ENCODE measurements at places on chromosomes 1 and 21.

GRCh38 chr21:21463456-21463855 lies 465.2 kb downstream of the NCAM2 start:
- no peak for DNase-seq

- DNase-seq, result peak; percentile 60
Observed at GRCh38 chr1:150066838-150067183, 765 bp upstream of the VPS45 start.

GRCh38 chr1:119594376-119594775 lies 53.7 kb downstream of the ZNF697 start:
- no peak for DNase-seq

GRCh38 chr1:110787328-110788071 lies 85.4 kb upstream of the CD53 start:
- DNase-seq, result peak; percentile 57

GRCh38 chr1:9890224-9890731 lies 19.8 kb downstream of the CTNNBIP1 start:
- no peak for DNase-seq

DNA sequence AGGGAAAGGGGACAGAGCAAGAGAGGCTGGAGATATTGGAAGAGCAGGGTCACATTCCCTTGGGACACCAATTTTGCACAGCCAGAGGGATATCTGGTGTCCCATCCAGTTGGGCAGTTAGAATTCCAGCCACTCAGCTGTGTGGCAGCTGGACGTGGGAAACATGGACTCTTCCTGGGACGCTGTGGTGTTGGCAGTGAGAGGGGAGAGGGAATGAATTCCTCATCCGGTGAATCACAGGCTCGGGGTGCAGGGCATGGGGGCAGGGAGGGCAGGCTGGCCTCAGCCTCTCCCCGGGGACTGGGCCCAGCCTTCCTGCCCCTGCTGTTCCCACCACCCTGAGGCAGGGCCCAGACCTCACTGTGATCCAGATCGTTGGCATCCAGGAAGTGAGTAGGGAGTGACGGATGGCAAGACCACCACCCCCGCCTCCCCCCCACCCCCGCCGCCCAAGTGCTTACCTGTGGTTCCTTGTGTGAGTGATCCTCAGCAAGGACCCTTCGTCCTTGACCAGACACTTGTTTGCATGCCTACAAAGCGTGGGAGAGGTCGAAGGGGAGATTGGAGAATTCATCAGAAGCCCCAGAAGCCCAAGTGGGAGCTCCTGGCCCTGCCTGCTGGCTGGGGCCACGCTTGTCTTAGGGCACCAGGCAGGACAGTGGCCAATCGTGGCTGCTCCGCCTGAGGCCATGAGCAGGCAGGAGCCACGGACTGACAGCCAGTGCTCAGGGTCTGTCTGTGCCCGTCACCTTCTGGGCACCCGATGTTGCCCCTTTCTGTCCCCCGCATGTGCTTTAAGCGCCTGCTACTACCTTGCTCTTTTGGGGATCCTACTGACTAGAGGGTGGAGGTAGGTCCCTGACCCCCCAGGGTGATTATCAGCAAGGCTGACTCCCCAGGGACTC lies 8.7 kb downstream of the WNT3A start:
- DNase-seq, result no peak

DNA sequence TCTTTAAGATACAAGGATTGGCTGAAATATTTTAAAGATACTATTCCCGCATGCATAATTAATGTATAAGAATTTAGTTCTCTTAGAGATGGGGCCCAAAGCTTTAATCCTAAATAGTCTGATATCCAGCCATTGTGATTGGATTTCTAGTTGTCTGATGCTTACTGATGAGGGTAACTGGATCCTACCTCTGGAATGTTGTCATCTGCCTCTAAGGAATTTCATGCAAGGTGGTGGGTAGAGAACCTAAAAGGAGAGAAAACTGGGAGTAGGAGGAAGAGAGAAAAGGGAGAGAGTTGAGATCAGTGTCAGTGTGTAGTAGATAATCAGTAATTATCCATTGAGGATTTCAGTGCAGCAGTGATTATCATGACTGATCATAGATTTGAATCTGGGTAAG lies 295.5 kb downstream of the KCNT2 start:
- no peak for DNase-seq

GRCh38 chr1:1020000-1020404 lies at the start of gene AGRN:
AGRN (plus strand) TSS chr1:1020120; CDS start chr1:1020173, 53 bp downstream.
- no peak for DNase-seq

GRCh38 chr1:206690516-206690915 lies 5.8 kb downstream of the MAPKAPK2 start:
- DNase-seq, result no peak

DNA sequence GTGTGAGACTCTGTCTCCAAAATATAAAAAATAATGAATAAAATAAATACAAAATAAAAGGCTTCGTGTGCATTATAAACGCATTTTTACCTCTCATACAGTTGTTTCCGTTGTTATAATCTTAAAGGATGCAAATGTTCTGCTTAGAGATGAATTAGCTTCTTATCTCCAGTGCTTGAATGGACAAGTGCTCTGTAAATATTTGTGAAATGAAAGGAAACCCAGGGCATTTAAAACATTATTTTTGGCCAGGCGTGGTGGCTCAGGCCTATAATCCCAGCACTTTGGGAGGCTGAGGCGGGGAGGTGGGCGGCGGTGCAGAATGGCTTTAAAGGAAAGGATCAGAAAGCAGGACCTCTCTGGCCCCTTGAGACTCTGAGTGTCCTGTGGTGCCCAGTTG lies 94.5 kb downstream of the HUNK start:
- DNase-seq, result no peak

DNA sequence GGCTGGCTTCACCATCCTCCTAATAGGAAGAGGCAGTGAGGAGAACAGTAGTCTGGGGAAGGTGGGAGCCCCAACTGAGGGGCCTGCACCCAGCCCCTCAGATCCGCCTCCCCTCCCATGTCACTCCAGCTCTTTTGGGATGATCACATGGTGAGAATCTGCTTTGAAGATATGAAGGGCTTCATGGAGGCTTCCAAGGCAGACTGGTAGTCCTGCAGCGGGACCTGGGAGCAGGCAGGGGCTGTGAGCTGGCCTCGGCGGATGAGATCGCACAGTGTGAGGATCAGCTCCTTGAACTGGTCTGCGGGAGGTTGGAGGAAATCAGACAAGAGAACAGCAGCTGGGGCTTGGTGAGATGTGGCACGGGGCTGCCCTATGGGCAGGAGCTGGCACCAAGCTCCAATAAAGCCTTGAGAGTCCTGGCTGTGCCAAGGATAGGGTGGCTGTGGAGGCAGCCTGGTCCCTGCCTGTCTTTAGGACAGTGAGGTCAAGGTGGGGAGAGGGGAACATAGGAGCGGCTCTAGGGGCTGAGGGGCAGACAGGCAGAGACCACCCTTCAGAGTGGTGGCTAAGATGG lies 12.3 kb upstream of the SRSF4 start:
- no peak for DNase-seq

DNA sequence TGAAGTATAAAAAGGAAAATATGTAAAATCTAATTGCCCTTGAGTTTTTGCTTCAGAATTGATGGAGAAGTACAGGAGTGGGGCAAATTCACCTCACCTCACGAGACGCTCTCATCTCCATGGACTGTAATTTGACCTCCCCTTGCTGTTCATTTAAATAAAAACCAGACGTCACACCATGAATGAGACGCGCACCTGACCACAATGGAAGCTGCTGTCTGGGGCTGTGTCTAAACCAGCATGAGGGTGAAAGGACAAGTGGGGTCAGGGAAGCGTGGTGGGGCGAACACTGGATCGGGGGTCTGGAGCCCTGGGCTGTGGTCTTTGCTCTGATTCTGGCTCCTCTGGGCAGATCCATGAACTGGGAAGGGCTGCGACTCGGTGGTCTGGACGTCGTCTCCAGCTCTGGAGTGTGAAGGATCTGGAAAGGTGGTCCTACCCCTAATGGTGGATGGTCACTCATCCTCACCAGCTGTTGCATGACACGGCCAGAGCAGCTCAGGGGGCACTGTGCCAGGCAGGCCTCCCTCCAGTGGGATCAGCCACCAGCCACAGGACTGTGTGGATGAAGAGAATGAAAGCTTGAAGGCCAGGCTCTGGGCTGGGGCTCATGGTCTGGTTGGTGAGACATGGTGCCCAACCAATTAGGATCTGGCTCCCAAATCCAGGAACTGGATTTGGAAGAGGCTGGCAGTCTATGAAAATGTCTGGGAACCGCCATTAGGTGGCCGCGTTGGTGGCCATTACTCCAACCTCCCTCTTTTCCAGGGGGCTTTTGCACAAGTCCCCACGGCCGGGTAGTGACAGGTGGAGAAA lies 728.6 kb downstream of the PTPRU start:
- no peak for DNase-seq

DNA sequence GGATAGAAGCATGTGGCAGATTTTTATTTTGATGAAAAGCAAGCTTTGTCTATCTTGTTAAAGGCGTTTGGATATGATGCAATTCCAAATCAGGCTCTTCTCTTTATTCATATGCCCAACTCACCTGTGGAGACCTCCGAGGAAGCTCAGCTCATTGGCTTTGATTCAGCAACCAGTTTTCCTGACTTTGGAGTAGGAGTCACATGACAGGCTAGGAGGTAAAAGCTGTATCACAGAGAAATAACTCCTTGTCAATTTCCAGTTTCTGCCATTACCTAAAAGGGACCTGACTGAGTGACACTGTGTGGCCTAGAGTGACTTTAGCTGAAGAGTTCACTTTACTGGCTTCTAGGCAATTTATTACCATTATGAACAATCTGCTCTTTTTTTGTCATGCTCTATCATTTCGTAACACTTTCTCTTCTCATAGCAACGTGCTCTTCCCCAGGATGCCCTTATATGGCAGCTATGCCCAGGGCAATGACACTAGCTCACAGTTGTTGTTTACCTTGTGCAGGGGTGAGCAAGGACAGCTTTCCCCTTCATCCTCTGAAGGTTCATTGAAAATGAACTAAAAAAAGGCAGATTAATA lies 107.2 kb downstream of the KCNK1 start:
- DNase-seq, result peak; percentile 42

GRCh38 chr1:2611031-2611501 lies 21.8 kb downstream of the MMEL1 start:
- DNase-seq, result peak; percentile 10

DNA sequence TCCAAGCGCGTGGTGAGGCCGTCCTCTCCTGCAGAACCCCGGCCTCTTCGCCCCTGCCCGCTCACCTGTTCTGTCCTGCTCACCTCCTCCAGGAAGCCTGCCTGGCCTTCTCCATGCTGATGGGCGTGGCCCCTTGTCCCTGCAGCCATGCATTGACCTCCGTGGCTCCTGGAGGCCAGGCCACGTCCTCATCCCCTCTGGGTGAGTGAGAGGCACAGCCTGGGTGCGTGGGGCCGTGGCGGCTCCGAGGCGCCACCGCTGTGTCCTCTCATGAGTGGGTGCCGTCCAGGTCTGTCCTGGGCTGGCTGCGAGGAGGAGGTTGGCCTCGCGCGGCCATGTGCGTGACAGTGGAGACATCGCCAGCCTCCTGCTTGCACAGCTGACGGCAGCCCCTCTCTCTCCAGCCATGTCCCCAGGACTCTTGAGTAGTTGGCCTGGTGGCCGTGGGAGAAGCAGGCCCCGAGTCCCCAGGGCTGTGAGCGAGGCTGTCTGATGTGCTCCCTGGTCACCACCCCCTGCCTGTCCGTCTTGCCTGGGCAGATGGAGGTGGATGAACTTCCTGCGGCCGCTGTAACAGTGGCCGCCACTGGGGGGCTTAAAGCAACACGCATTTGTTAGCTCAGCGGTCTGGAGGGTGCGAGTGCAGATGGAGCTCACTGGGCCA lies 58.1 kb downstream of the PRKCZ start:
- no peak for DNase-seq

GRCh38 chr1:47963568-47964358 lies 33.4 kb downstream of the TRABD2B start:
- no peak for DNase-seq

DNA sequence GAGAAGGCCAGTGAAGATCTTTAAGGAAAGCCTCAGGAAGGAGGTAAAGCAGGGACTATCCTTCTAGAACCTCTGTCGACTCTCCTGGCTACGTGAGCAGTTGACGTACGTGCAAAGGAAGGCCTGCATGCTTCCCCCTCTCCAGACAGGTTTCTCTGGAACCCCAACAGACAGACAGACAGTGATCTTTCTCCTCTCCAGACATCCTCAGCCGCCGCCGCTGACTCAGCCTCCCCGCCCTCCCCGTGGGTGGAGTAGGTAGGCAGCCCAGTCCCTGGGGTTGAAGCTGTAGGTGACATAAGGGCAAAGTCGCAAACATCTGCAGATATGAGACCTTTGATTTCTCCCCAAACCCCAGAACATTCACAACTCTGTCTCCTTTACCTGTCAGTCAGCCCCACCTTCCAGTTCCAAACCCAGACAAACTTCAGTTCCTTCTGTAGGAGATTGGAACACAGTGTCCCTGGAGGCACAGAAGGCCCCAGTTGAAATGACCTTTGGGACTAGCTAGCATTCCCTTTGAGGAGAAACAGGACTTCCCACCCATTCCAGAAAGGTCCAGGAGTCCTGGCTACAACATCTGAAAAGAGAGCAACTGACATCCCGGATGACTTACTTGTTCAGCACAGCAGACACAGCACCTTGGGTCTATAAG lies 146.0 kb upstream of the JUN start:
- DNase-seq, result peak; percentile 29

- no peak for DNase-seq
Observed at GRCh38 chr1:16612332-16613172, 812 bp downstream of the NBPF1 start.

GRCh38 chr1:198117267-198117666 lies 39.5 kb upstream of the NEK7 start:
- no peak for DNase-seq

- no peak for DNase-seq
Observed at GRCh38 chr1:82979593-82980236, 1019.2 kb downstream of the TTLL7 start.

DNA sequence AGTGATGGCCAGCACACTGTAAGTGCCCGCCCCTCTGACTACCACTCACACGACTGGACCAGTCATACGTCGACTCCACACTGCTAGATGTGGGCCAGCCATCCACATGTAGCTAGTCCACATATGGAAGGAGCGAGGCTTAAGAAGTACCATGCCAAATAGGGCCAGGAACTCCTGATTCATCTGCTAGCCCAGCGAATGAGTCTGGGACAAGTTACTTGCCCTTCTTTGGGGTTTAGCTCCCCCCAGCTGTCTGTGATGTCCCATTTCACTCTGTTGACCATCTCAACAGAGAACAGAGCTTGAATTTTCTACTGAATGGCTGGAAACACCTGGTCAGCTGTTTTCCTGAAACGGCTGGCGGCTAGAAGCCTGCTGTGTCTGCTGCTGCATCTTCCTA lies 5.8 kb downstream of the CSRP1 start:
- DNase-seq, result no peak

- DNase-seq, result no peak
Observed at GRCh38 chr1:192862271-192862670, 53.4 kb downstream of the RGS2 start.

GRCh38 chr1:101162736-101163735 lies 73.8 kb upstream of the S1PR1 start:
- DNase-seq, result no peak

DNA sequence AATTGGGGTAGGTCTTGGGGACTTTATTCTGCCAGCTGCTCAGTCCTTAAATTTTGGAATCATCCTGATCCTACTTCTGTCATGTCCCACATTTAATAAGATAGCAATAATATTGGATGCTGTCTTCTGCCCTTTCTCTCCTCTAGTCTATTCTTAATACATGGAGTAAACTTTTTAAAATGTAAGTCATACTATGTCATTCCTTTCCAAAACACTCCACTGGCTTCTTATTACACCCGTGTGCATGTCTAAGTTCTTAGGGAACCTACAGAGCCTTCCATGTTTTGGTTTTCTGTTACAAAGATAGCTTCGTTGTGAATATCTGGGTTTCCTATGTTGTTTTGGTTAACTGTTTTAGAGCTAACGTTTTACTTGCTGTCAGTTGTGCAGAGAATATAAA lies 35.1 kb downstream of the USP25 start:
- DNase-seq, result no peak

- peak; percentile 77 for DNase-seq
Observed at GRCh38 chr1:19476450-19477190, 8.7 kb downstream of the CAPZB start.
